ENCODE measurements at places on chromosomes 16 and 17. TPM values are rescaled to one million over a fixed set of nuclear protein-coding genes. Genes with fewer than 3 reads are reported as not detected.

The KRTAP2-1 gene
- total RNA-seq, result not detected

The PRSS33 gene
- 0.59 TPM for total RNA-seq

GRCh38 chr17:42361781-42362186, 26.5 kb downstream of the STAT3 start:
- H3K4me1 ChIP-seq, result peaks cover 50% of the 10 kb centered on the region
- no peak overlapping the region for H3K4me3 ChIP-seq
- no peaks in the 10 kb centered on the region for H3K36me3 ChIP-seq
- DNase-seq, result no peak

DNA sequence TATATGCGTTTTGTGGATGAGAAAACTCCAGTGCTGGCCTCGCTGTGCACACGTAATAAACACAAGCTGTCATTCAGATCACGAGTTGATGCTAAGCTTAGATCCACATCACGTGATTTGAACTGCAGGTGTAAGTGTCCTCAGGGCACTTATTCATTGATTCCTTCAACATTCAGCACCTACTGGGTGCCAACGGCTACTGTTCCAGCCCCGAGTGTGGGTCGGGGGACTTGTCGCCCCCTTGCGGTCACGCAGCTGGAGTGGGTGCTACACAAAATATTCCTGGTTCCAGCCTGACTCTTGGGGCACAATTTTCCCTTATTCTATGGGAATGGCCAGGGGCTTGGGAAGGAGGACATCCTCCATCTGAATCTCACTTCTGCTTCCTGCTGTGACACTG, 29.9 kb upstream of the GINS2 start:
- no peak overlapping the region for H3K4me3 ChIP-seq
- no peak for DNase-seq
- no peaks in the 10 kb centered on the region for H3K36me3 ChIP-seq
- H3K4me1 ChIP-seq, result peaks cover 9% of the 10 kb centered on the region
- H3K27me3 ChIP-seq, result no peaks in the 10 kb centered on the region

GRCh38 chr16:68825427-68825826, 17.9 kb upstream of the TANGO6 start:
- H3K36me3 ChIP-seq, result no peaks in the 10 kb centered on the region
- DNase-seq, result no peak
- H3K27ac ChIP-seq, result no peak overlapping the region
- no peaks in the 10 kb centered on the region for H3K4me1 ChIP-seq
- H3K27me3 ChIP-seq, result no peaks in the 10 kb centered on the region
